ENCODE measurements at places on chromosomes 7 and 10.

DNA sequence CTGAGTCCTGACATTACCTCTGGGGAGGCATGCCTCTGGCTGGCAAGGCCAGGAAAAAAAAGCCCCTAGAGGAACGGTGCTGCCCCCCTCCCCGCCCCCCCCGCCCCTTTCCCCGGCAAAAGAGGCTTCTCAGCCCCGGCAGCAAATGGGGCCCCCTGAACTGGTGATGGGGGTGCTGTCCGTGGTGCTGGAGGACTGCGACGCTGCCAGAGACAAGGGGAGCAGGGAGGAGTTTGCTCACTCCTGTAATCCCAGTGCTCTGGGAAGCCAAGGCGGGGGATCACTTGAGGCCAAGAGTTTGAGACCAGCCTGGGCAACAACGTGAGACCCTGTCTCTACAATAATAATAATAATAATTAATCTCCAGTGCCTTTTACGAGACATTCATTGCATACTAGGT is 23.7 kb downstream of the SRRM3 start:
- DNase-seq, result no peak

GRCh38 chr7:41404375-41405074 is 298.4 kb downstream of the INHBA start:
- no peak for DNase-seq

DNA sequence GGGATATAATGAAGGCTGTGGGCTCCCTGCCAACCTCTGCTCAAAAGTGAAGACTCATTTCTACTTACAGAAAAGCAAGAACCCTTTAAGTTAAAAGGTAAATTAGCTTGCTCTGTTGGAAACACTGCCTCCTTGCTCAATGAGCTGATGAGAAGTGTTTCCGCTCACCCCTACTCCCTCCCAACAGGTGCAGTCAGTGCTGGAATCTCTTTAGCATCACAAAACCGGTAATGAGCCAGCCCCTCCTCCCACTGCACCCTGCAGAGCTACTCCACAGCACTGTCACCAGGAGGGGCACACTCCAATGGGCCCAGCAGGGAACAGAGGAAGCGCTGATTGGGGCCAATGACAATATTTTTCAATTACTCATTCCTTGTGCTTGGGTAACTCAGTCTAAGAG is 262.5 kb downstream of the TCERG1L start:
- no peak for DNase-seq

DNA sequence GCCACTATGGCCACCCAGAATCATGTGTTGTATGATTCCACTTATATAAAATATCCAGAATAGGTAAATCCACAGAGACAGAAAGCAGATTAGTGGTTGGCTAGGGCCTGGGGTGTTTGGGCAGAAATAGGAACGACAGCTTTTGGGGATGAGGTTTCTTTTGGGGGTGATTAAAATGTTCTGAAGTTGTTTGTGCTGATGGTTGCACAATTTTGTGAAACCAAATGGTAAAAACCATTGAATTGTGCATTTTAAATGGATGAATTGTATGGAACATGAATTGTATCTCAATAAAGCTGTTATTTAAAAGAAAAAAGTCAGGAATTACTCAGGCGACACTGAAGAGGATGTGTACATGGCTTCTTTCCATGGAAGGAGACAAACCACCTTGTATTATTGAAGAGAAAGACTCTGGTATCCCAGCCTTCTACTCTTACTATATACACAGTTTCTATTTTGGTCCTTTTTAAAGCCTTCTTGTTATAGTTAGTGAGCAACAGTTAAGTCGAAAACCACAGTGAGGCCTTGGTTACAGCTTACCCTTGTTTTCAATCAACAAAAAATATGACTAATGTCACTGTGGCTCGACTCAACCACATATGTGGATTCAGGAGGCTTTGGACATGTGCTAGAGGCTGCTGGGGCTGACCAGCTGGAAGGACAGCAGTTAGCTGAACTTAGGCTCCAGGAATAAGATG is 57.1 kb upstream of the KMT2E start:
- DNase-seq, result peak; percentile 88

DNA sequence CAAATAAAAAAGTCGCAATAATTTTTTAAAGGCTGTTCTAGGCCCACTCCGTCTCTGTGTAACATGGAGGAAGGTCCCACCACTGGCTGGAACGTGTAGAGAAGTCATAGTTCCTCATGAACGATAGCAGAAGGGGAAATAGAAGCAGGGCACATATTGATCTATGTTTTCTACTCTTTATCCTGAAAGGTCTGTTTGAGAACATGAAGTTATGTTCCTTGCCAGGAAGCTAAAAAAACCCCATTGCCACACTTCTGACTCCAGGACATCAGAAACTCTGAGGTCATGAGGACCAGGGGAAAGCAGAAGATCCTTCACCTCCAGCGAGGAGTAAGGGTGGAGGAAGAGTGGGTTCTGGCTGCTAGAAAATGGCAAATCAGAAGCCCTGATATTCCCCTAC is 10.8 kb downstream of the ANKRD22 start:
- no peak for DNase-seq

DNA sequence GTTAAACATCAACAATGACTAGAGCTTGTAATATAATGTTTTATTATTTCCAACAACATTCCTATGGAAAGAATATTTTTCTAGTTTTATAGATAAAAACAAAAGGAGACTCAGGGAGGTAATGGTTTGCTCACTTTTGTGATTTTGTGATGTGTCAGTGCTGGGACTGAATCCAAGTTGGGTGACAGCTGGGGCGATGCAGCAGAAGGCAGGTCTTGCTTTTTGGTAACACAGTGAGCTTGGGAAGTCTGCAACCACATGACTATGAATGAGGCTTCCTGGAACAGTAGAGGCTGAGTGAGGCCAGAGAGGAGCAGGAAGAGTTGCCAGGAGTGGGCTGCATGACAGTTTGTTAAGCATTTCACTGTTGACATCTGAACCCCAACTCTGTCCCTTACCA is 4.9 kb upstream of the YKT6 start:
- no peak for DNase-seq
